RPMI8226 (cell line): ENCODE measurements at places on chromosomes 2 and 18.

DNA sequence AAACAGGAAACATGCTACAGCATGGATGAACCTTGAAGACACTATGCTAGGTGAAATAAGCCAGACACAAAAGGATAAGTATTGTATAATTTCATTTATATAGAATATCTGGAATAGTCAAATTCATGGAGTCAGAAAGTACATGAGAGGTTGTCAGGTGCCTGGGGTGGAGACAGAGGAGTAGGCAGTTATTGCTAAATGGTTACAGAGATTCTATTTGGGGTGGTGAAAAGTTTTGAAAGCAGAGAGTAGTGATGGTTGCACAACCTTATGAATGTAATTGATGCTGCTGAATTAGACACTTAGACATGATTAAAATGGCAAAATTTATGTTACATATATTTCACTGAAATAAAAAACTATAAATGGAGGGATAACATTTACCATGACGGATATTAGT is 197.4 kb downstream of the VAPA start:
- no peak for DNase-seq

DNA sequence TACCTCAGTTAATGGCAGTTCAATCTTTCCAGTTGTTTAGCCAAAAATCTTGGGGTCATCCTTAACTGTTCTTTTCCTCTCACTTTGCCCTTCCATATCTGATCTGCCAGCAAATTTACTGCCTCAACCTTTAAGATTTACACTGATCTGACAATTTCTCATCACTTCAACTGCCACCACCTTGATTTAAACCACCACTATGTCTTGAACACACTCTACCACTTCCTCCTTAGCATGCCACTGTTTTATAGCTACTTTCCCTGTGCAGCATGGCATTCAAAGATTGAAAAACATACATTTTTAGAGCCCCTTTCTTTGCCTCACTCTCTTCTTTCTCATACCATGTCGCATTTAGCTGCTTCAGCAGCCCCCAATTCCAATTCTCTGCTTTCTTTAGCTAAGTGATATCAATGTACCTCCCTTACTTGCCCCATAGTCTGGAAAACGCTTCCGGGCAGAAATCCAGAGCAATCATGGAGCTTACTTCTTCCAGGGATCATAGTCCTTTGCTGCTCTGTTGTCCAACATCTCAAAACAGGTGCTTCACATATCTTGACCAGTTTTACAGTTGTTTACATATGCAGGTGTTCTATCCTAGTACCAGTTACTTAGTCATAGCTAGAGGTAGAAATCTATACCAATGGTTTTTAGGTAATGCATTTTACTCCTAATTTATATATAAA is 10.9 kb downstream of the PGAP1 start:
- no peak for DNase-seq

GRCh38 chr18:58205443-58206160 is 161.6 kb downstream of the NEDD4L start:
- DNase-seq = no peak

DNA sequence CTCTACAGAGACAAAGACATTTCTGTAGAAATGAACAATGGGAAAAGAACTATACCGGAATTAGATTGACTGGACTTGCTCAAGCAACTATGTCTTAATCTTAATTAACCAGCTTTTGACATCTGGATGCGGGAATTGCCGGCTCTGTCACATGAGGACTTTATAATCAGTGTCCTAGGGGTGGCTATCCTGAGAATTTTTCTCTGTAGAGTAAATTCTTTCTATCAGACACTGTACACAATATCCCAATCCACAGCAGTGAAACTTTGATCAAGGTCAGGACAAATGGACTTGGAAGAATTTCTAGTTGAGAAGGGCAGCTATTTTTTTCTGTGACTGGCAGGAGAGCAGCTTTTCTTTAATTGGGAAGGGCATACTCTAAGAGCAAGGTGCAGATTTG is 322.1 kb downstream of the HRH4 start:
- DNase-seq = no peak

DNA sequence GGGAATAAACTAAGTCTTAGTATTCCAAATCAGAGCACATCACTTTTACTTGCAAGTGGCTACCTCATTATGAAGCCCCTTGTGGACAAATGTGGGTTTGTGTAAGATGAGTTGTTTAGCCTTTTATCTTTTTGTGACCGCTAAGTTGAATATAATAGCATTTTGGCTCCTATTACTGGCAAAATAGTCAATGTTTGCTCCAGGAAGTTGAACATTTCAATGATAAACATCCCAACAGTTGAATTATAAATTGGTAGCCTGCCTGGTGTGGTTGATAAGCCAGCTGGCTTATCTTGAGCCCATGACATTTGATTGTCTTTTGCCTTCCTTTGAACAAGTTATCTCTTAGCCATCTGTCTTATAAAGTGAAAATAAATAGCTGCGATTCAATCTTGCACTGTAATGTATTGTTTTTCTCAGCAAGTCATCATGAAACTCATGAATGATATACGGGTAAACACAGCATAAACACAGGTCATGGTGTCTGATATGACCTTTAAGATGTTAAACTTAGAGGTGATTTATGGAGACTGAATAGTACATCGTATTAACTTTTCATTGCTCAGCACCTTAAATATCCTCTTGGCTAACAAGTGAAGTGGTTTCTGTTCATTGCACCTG is 338.4 kb downstream of the SOCS6 start:
- DNase-seq = no peak

- DNase-seq = no peak
These were observed 277.0 kb upstream of the SESTD1 start for GRCh38 chr2:179541586-179541985.

GRCh38 chr2:120392923-120393322 is 47.0 kb downstream of the INHBB start:
- DNase-seq = no peak

DNA sequence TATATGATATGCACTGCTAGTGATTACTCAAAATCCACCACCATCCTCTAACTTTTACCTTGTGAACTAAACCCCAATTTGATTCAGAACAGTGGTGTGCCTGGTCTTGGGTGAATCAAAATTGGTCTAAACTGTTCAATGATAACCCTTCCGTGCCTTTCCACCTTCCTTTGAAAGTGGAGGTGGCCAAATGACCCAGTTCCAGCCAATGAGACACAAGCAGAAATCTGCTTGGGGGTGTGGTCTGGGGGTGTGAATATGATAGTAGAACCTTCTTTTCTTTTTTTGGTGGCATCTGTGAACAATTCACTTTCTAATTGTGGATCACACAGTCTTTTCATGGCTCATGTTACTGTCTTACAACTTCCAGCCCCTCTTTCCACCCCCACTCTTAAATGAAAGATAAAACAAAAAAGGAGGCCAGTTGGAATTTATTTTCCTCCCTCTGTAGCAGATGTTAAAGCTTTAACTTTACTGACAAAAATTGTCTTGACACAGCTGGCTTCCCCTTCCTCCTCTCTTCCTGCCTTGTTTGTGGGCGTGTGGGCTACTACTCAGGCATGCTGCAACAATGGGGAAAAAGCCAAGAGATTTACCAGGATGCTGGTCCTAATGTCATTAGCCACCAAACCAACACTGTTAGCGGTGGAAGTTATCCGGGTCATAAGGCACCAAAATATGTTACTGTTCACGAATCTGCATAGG is 58.8 kb upstream of the ANKRD44 start:
- no peak for DNase-seq

- no peak for DNase-seq
These were observed 9.2 kb downstream of the EML4 start for GRCh38 chr2:42178335-42178734.

- peak; percentile 87 for DNase-seq
These were observed 175.9 kb upstream of the ITGA4 start for GRCh38 chr2:181281206-181281832.

DNA sequence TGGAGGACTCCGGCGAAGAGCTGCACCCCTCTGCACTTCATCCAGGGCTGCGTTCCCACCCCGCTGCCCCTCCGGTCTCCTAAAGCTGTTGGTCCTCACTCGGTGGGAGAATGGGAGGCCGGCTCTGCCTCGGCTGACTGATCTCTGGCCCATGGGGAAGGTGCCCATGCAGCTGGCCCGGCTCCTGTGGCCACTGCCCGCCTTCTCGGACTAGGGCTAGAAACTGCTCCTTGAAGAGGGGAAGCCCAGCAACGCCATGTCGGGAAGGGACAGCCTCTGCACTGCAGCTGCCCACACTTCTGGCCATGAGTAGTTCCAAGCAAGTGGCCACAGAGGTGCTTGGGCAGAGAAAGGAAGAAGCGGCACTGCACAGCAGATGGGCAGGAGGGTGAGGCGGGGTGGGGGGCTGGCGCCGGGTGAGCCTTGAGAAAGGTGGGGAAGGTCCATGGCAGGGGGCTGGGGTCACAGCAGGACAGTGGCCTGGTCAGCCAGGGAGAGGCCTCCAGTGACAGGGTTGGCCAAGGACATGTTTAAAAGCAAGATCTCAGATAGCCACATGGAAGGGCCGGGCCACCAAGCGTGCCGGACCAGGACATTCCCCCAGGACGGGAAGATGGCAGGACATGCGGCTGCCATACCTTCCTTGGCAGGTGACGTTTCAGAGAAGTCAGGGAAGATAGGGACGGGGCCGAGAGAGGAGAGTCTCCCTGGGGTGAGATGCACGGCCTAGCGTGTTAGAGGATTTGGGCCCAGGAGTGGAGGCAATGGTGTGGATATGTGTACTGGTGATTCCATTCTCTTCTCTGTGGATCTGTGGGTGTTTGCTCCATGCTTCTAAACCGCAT is 158.8 kb upstream of the HDAC4 start:
- DNase-seq = no peak
